Right renal cortex interstitium (tissue), 3 donors: ENCODE measurements at places on chromosomes 13 and 19. TPM values are rescaled to one million over a fixed set of nuclear protein-coding genes. Genes with fewer than 3 reads are reported as not detected.

The OVOL3 gene
- polyA plus RNA-seq, result not detected

The CCDC8 gene
- polyA plus RNA-seq, result 52.8 TPM

DNA sequence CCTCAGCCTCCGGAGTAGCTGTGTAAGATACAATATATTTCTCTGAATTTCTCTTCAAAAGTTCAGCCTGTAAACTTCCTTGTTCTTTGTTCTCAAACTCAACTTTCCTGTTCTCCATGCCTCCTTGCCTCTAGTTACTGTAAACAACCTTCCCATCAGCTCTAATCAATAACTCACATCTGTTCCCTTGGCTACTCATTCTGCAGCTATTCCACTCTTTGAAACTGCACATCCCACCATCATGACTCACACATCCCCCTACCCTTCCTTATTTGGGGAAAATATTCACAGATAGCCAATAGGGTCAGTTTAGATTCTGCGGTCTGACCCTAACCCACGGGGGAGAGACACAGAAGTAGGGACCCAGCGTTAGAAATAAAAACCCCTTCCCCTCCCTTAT is 2.0 kb downstream of the ZNF562 start:
- no peak for DNase-seq

DNA sequence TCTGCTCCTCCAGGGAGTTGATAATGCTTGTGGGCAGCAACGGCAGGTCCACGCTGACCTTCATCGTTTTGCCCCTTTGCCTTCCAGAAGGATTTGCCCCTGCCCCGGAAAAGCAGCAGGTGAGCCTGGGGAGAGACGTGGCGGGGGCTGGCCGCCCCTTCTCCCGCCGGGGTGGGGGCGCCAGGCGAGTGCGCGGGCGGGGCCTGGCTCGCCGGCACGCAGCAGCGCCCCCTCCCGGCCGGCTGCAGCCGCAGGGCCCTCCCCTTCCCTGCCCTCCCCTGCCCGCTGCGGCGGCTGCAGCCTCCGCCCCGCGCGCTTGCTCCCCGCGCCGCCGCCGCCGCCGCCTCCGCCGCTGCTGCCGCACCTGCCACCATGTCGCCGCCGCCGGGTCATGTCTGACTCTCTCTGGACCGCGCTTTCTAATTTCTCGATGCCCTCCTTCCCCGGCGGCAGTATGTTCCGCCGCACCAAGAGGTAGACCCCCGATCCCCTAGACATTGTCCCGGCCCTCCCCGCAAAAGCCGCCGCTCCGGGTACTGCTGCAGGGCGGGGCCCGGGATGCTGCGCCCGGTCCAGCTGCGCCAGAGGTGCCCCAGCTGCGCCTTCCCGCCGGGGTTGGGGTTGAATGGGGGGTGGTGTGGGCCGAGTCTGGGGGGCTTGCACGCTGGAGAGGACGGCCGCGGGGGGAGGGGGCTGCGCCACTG is at the start of gene MAST1:
TSS of gene MAST1 (plus strand) at position 334 of the 704 bp plus-strand sequence. CDS start at position 392, 58 bp downstream.
- DNase-seq, result no peak

DNA sequence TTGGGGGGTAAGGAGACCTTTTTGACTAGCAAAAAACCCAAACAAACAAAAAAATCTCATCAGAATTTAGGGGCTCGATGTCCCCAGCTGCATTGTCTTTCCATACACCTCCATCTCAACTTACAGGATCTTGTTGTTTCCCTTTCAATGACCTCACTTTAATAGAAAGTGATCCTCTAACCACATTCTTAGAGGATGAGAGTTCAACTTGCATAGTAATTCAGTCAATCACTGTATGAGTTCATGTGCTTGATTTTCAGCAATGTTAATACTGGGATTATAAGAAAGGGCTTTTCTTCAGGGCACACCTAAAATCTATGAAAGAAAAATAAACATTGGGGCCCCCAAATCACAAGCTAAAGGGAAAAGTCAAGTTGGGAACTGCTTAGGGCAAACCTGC is 1512.0 kb downstream of the SLITRK1 start:
- DNase-seq, result no peak

GRCh38 chr13:86601351-86601750 is 802.1 kb upstream of the SLITRK6 start:
- no peak for DNase-seq

GRCh38 chr13:80038371-80038770 is 302.6 kb downstream of the SPRY2 start:
- DNase-seq, result no peak

DNA sequence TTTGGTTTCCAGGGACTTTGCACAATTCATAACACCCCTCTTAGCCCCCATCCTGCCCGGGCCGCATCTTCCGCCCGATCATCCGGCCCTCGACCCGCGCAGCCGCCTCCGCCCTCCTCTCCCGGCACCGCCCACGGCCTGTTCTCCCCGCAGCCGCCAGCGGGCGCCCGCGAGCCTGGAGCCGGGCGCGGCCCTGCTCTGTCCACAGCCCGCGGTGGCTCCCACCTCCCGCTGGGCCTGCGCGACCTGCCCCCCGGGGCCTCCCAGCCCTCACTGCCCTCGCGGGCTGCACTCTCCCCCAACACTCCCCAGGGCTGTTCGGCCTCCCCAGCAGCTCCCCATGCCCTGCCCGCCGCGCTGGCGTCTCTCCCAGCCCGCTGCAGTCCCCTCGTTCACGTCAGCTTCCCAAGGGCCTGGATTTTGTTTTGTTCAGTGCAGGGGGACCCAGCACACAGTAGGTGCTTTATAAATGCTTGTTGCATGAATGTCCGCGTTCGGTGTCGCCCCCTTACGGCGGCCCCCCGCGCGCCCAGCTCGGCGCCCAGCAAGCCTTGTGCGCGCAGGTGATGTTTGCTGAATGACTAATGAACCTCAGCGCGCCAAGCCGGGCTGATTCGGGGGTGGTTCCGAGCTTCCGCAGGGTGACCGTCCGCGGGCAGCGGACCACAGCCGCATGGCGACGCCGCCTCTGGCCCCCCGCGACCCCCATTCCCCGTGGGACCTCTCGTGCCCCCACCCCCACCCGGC is 4.6 kb upstream of the APC2 start:
- no peak for DNase-seq
